ENCODE measurements at places on chromosomes 7 and 10. TPM values are rescaled to one million over a fixed set of nuclear protein-coding genes. Genes with fewer than 3 reads are reported as not detected.

SOSTDC1 gene
- total RNA-seq, result 3.0 TPM

VKORC1L1 gene
- total RNA-seq, result 30.2 TPM

SLC13A1 gene
- not detected for total RNA-seq

DOCK4 gene
- total RNA-seq, result 30.4 TPM
